ENCODE measurements at places on chromosomes 16 and 17.

GRCh38 chr16:71672125-71672524 is 46.1 kb downstream of the MARVELD3 start:
- no peak for DNase-seq

DNA sequence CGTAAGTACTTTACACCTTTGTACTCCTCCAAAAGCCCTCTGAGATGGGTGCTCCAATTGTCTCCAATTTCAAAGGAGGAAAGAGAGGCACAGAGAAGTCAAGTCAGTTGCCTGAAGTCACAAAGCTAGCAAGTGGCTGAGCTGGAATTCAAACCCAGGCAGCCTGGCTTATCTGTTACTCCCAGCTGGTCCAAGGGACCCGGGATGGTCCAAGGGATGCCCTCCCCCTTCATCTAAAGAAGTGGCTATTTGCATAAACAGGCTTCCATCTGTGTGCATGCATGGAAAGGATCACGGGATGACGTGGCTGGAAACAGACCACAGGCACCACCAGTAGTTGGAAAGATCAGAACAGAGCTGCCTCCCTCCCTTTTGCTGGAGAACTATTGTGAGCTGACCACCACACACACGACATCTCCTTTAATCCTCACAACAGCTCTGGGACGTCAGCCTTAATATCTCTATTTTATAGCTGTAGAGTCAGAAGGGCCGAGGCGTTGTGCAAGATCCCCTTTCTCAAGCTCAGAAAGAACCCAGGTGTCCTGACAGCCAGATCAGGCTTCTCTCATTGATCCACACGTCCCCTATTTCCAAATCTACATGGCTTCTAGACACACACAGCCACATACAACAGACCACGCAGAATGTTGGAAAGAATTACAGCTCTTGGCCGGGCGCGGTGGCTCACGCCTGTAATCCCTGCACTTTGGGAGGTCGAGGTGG is 10.9 kb upstream of the COL1A1 start:
- DNase-seq, result no peak

DNA sequence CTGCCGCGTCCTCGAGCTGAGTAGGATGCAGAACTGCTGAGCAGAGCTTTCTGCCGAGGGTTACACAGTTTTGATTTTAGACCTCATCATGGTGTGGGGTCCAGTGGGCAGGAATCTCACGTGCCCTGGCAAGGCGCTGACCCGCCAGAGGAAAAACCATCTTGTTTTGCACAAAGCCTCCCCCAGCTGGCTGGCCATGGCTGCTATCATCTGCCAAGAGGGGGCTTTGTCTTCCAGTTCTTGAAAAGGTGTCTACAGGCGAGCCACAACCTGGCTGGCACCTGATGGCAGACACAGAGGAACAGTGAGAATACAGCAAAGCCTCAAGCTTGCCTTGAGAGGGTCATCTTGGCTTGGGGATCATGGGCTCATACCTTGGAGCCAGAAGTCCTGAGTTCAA is 118.3 kb downstream of the CMIP start:
- DNase-seq, result peak; percentile 42

DNA sequence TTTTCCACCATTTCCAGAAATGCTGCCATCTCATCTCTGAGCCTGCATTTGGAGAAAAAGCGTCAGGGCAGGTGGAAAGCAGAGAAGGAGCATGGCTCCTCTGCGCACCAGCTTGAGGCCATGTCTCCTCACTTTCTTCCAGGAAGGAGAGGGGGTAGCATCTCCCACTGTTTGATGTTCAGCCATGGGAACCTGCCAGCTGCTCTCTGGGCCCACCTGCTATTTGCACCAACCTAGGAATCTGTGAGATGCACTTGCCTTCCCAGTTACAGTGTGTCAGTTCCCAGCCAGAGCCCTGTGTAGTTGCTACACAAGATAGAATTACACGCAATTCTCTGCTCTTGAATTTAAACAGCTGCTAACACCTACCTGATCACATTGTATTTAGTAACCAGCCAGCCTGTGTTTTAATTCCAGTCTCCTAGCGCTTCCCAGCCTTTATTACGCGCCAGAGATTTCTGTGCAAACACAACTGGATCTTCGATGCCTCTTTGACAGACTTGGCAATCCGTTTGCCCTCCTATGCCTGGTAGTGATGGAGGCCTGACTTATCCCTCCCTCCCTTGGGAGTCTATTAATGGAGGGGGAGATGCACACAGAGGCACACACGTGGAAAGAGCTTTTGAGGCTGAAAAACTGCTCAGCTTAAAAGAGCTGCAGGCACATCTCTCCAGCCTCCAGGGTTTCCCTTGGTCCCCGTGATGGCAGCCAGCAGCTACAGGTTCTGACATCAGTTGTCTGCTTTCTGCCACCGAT is 98.1 kb upstream of the SEC14L1 start:
- DNase-seq, result no peak
